ENCODE measurements at places on chromosomes 6 and 20. TPM values are rescaled to one million over a fixed set of nuclear protein-coding genes. Genes with fewer than 3 reads are reported as not detected.

The PTCHD4 gene
- 0.89 TPM for total RNA-seq

The GNMT gene
- 0.76 TPM for total RNA-seq

The BEND3 gene
- total RNA-seq = 3.6 TPM

The ELOVL4 gene
- total RNA-seq = 2.8 TPM

The TMEM14A gene
- 17.7 TPM for total RNA-seq

Measured in mucosa of descending colon (tissue), 3 donors.